ENCODE measurements at places on chromosomes 4 and X.
A peak's percentile ranks its signal among the peaks of the same experiment; 100 is the strongest.

DNA sequence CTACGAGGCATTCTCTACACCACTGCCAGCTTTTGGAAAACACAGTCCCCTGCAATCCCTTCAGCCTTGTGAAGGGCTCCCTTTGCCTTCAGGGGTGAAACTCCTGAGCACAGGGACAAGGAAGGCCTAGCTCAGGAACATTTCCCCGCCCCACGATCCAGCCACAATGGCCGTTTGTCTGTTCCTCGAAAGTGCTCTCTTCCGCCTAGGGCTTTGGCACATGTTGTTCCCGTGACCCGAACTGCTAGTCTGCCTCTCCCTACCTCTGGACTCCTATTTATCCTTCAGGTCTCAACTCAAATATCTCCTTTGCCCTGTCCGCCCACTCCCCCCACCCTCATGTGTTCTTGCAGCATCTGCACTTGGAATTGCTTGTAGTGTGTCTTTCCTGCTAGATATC, 12.1 kb downstream of the FGD1 start:
- no peak for DNase-seq

- no peak for DNase-seq
These were observed 935.5 kb downstream of the ADGRL3 start for GRCh38 chr4:62135565-62136156.

GRCh38 chr4:156781852-156782251, 189.7 kb downstream of the PDGFC start:
- no peak for DNase-seq

GRCh38 chrX:134626434-134626833, 31.8 kb downstream of the PLAC1 start:
- DNase-seq: no peak

GRCh38 chr4:128225148-128225547, 62.5 kb downstream of the PGRMC2 start:
- no peak for DNase-seq

- DNase-seq: no peak
These were observed 27.6 kb upstream of the GTPBP6 start for GRCh38 chrX:346034-346813.

DNA sequence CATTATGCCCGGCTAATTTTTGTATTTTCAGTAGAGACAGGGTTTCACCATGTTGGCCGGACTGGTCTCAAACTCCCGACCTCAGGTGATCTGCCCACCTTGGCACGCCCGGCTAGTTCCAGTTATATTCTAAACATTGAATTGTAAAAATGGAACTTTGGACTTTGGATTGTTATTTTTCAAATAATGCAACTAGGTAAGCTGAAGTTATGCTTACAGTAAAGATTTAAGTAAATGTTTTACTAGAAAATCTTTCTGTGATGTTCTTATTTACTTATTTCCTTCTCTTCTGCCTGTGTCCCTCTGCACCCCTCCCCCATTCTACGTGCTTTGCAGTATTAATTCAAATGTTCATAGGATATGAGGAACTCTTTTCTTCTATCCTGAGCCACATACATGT, 26.1 kb downstream of the GK start:
- DNase-seq: no peak

DNA sequence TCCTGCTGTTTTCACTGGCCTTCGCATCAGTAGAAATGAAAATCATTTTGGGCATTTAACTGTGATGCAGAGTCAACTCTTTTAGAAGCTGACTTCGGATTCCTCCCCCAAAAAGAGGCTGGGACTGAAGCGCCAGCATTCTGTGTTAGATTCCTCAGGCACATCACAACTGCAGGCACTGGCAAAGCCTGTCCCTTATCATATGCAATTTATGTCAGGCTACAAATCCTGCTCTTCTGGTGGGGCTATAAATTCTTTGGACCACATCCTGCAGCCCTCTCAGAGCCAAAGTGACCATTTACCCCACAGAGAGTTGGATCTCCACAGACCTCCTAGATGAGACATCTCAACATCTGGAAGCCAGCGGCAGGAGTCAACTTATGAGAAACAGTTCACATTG, 138.4 kb downstream of the CBR4 start:
- no peak for DNase-seq

DNA sequence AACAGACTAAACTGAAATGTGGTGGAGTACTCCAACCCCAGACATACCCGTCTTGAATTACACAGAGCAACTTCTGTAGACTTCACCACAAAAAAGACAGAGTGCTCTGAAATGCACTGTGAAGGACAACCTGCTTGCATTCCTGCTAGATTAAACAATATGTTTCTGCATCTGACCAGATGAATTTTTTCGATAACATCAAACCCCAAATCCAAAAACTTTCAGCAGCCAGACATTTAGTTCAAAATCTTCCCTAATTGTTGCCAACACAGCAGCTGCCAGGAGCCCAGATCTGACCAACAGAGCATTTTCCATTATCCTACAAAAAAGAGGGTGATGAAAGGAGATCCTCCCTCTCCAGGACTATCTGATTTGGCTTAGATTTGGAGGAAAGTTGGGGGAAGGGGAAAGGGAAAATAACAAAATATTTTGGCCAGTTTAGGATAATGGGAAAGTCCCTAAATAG, 356.5 kb downstream of the PDGFC start:
- no peak for DNase-seq

- no peak for DNase-seq
These were observed 35.3 kb downstream of the AREG start for GRCh38 chr4:74480267-74480666.

DNA sequence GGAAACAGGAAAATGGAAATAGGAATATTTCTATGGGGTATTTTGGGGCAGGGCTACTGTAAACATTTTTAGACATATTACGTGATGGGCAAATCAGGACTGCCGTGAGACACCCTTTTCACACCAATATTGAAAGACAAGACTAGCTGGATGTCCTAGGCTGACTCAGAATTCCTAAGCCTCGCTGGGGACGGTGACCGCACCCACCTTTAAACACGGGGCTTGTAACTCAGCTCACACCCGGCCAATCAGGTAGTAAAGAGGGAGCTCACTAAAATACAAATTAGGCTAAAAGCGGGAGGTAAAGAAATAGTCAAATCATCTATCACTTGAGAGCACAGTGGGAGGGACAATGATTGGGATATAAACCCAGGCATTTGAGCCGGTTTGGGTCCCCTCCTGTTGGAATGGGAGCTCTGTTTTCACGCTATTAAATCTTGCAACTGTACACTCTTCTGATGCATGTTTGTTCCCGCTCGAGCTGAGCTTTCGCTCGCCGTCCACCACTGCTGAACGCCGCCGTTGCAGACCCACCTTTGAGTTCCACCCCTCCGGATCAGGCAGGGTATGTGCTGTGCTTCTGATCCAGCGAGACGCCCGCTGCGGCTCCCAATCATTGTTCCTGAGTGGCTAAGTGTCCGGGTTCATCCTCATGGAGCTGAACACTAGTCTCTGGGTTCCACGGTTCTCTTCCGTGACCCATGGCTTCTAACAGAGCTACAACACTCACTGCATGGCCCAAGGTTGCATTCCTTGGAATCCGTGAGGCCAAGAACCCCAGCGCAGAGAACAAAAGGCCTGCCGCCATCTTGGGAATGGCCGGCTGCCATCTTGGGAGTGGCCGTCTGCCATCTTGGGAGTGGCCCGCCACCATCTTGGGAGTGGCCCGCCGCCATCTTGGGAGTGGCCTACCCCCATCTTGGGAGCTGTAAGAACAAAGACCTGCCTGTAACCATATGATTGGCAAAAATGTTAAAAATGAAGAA, 152.6 kb downstream of the CRLF2 start:
- DNase-seq: no peak

DNA sequence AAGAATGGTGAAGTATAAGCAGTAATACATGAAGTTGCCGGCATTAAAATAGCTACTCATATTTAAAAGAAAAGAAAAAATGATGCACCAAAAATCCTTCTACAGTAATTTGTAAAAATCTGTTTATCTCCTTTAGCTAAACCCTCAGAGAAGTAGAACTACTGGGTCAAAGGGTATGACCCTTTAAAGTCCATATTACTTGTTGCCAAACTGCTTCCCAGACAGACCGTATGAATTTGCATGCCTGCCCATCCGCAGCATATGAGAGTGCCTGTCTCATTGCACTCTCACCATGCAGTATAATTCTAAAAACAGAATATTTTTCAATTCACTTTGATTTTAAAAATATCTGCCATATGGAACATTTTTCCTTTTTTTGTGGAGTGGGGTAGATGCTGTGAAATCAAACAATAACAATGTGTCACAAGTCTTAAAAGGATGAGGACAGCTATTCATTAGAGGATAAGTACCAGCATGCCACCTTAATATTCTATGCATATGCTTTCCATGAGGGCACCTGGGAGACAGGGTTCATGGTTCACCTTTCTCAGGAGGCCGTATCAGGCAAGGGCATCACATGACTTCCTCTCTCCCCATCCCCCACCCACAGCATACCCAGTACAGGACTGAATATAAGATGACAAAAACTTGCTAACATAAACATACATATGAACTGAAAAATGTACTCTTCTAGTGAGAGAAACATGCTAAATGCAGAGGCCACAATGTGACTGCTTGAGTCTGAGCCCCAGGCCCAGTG, 17.8 kb downstream of the ZDHHC9 start:
- DNase-seq: no peak

DNA sequence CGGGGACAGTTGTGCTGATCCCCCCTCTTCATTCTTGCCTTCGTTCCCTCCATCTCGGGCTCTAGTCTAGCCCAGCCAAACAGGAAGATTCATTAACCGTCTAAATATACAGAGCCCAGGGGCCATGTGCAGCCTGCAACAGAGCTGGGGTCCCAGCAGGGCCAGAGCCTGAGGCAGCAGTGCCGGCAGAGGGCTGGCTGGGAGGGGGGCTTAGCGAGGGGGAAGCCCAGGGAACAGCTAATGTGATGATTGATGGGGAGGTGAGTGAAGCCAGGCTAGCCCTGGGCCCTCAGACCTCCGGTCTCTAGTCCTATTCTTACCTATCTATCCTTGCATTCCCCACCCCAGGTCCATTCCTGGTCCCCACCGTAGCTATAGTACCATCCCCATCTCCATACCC, 22.3 kb downstream of the EFNB1 start:
- DNase-seq: no peak

GRCh38 chrX:49876750-49877149, 2.5 kb upstream of the USP27X start:
- DNase-seq: peak; percentile 16

GRCh38 chr4:140168474-140168873, 14.5 kb upstream of the MAML3 start:
- no peak for DNase-seq

- DNase-seq: no peak
These were observed 36.4 kb upstream of the FRAS1 start for GRCh38 chr4:78020677-78021076.

GRCh38 chr4:183399126-183399522, 45.3 kb upstream of the CDKN2AIP start:
- DNase-seq: no peak

GRCh38 chr4:169254546-169254983, 16.2 kb downstream of the SH3RF1 start:
- no peak for DNase-seq

- no peak for DNase-seq
These were observed 1266.8 kb upstream of the PCDH7 start for GRCh38 chr4:29453303-29453820.

DNA sequence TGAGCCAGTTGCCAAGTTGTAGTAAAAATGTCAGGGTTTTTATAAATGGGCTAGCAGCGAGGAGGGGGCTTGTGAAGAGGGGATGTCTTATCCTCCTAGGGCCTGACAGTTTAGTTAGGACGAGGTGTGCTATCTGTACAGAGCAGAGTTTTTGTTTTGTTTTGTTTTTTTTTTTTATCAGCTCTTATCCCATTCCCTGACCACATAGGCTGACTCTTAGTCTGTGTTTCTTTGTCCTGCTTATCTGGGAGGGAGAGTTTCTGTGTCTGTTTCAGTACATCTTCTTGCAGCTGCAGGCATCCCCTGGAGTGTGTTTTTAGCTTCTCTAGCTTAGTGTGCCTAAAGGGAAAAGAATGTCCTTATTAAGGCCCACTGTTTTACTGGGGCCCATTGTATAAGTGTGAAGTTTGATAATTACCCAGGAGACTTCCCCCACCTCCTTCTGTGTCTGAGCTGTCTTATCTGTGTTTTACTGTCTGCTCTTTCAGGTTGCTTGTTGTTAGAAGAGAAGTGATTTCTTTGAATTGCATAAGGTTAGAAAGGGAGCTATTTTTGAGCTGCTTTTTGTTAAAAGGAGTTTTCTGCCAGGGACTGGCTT, 32.0 kb downstream of the PAGE2 start:
- no peak for DNase-seq

- no peak for DNase-seq
These were observed 14.3 kb downstream of the ALPK1 start for GRCh38 chr4:112311516-112311915.

- peak; percentile 41 for DNase-seq
These were observed 68.4 kb downstream of the PDLIM5 start for GRCh38 chr4:94519925-94520789.

- DNase-seq: no peak
These were observed 36.8 kb downstream of the C4orf51 start for GRCh38 chr4:145716661-145717200.

GRCh38 chr4:650951-651883, 22.9 kb downstream of the ATP5ME start:
- DNase-seq: no peak

DNA sequence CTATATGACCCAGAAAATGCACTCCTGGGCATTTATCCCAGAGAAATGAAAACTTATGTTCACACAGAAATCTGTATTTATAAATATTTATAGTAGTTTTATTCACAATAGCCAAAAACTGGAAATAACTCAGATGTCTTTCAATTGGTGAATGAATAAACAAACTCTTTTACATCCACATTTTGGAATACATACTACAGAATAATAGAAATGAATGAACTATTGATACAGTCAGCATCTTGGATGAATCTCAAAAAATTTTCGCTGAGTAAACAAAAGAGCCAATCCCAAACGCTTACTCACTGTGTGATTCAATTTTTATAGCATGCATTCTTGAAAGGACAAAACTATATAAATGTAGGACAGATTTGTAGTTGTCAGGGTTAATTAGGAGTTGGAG, 75.1 kb upstream of the HTR2C start:
- DNase-seq: no peak

- peak; percentile 31 for DNase-seq
These were observed 21.9 kb downstream of the AP1AR start for GRCh38 chr4:112253382-112254000.

- DNase-seq: no peak
These were observed 571.0 kb upstream of the KLHL4 start for GRCh38 chrX:86946569-86946968.

- DNase-seq: no peak
These were observed 171.2 kb upstream of the NDP start for GRCh38 chrX:44144177-44144945.

DNA sequence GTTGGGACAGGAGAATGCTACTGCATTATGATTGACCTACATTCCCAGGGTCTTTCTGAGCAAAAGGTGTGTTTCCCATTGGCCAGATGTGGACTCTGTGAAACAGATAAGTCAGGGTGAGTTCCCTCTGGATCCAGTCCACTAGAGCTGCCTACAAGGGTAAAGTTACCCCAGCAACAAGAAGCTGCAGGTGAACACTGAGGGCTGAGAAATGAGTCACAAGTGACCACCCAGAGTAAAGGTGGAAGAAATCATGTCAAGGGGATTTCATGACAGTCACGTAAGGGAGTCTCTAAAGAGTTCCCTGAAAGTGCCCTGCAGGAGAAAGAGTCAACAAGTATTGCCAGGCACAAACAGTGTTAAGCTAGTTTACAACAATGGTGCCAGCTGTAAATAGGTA, 16.3 kb downstream of the F8A1 start:
- no peak for DNase-seq
